Immature natural killer cell (primary cell): ENCODE measurements at places on chromosomes 13 and 19.
A peak's percentile ranks its signal among the peaks of the same experiment; 100 is the strongest.

GRCh38 chr13:55705971-55706370, 1434.7 kb upstream of the PRR20A start:
- no peak overlapping the region for H3K4me3 ChIP-seq
- no peaks in the 10 kb centered on the region for H3K27me3 ChIP-seq
- no peak for DNase-seq
- H3K36me3 ChIP-seq, result no peaks in the 10 kb centered on the region
- H3K4me1 ChIP-seq, result no peaks in the 10 kb centered on the region

- peak; percentile 61 for DNase-seq
- H3K4me3 ChIP-seq, result peak overlapping the region; percentile 86
- H3K36me3 ChIP-seq, result no peaks in the 10 kb centered on the region
- H3K27ac ChIP-seq, result peak overlapping the region; percentile 81
- peaks cover 16% of the 10 kb centered on the region for H3K27me3 ChIP-seq
Observed at GRCh38 chr19:55082020-55082851, 6.6 kb downstream of the EPS8L1 start.

- peak overlapping the region; percentile 52 for H3K4me3 ChIP-seq
- peaks cover 2% of the 10 kb centered on the region for H3K27me3 ChIP-seq
- H3K4me1 ChIP-seq, result peaks cover 1% of the 10 kb centered on the region
- no peak overlapping the region for H3K27ac ChIP-seq
- no peaks in the 10 kb centered on the region for H3K36me3 ChIP-seq
Observed at GRCh38 chr13:98279473-98280175, 102.6 kb upstream of the RNF113B start.

DNA sequence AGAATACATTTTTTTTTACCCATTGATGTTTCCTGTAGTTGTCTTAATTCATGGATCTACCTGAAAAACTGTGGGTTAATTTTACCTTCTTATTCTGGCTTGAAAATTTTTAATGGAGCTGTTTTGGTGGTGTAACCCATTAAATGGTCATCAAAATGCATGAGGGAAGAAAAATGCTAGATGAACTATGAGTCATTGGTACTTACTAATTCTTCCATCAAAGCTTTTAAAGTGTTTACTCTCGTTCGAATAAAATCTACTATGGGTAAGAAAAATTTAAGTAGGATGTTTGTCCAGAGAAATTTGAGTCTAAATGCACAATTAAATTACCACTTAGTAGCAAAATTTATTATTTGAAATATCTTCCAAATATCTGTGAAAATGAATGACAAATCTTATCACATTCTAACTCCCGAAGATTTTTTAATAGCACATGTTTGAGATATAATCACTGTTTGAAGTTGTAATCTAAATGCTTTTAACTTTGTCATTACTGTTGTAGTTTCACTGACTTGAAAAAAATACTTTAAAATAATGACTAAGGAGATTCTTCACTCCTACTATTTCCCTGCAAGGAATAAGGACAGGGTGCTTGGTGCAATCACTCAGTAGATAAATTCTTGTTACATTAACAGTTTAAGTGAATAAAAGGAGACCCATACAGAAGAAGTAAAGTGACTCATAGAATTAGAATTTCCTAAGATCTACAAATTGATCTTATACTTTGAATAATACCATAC, 437.7 kb downstream of the IRS2 start:
- no peak overlapping the region for H3K4me3 ChIP-seq
- no peaks in the 10 kb centered on the region for H3K27me3 ChIP-seq
- no peaks in the 10 kb centered on the region for H3K36me3 ChIP-seq

- no peak for DNase-seq
- no peak overlapping the region for H3K27ac ChIP-seq
- H3K36me3 ChIP-seq, result no peaks in the 10 kb centered on the region
- H3K27me3 ChIP-seq, result no peaks in the 10 kb centered on the region
Observed at GRCh38 chr19:13176345-13176744, 26.1 kb downstream of the IER2 start.

DNA sequence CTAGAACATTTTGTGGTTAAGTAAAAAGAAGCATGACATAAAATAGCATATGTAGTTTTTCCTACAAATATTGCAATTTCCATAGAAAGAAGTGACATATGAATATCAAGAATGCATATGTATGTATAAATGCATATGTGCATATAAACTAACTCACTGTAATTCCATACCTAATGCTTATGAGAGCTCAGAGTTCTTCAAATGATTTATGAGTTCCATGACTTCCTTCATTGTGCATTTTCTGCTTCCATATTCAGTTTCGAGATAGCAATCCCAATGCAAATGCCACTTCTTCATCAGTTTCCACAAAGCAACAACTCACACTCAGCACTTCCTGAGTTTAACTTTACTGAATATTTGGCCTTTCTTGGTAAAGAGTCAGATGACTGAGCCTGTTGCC, 1744.3 kb upstream of the MIR17HG start:
- H3K27ac ChIP-seq, result no peak overlapping the region
- no peaks in the 10 kb centered on the region for H3K36me3 ChIP-seq
- no peak overlapping the region for H3K4me3 ChIP-seq

DNA sequence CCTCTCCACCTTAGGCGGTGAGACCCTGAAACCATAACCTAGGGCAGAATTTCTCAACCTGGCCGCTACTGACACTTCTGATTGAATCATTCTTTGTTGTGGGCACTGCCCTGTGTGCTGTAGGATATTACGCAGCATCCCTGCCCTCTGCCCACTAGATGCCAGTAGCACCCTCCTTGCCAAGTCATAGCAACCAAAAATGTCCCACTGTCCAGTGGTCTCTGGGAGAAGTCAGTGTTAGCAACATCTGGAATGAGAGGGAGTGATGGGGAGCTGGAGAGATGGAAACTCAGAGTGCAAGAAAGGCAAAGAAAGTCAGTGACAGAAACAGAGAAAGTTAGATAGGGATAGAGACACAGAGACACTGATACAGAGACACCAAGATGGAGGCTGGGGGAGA, 13.6 kb downstream of the KLK4 start:
- H3K4me3 ChIP-seq, result no peak overlapping the region
- no peak for DNase-seq
- no peaks in the 10 kb centered on the region for H3K4me1 ChIP-seq
- H3K36me3 ChIP-seq, result no peaks in the 10 kb centered on the region

- no peak for DNase-seq
- H3K4me1 ChIP-seq, result no peaks in the 10 kb centered on the region
- no peaks in the 10 kb centered on the region for H3K36me3 ChIP-seq
- H3K4me3 ChIP-seq, result no peak overlapping the region
- no peaks in the 10 kb centered on the region for H3K27me3 ChIP-seq
Observed at GRCh38 chr13:87172166-87172835, 498.9 kb upstream of the SLITRK5 start.

GRCh38 chr13:42847891-42848663, 66.7 kb downstream of the FAM216B start:
- H3K27me3 ChIP-seq, result peaks cover 2% of the 10 kb centered on the region
- H3K4me3 ChIP-seq, result no peak overlapping the region
- no peaks in the 10 kb centered on the region for H3K36me3 ChIP-seq
- no peaks in the 10 kb centered on the region for H3K4me1 ChIP-seq
- DNase-seq, result no peak

- H3K27ac ChIP-seq, result no peak overlapping the region
- no peaks in the 10 kb centered on the region for H3K27me3 ChIP-seq
- DNase-seq, result no peak
- H3K36me3 ChIP-seq, result no peaks in the 10 kb centered on the region
- H3K4me1 ChIP-seq, result peaks cover 51% of the 10 kb centered on the region
Observed at GRCh38 chr13:27147530-27148170, 24.0 kb downstream of the USP12 start.

DNA sequence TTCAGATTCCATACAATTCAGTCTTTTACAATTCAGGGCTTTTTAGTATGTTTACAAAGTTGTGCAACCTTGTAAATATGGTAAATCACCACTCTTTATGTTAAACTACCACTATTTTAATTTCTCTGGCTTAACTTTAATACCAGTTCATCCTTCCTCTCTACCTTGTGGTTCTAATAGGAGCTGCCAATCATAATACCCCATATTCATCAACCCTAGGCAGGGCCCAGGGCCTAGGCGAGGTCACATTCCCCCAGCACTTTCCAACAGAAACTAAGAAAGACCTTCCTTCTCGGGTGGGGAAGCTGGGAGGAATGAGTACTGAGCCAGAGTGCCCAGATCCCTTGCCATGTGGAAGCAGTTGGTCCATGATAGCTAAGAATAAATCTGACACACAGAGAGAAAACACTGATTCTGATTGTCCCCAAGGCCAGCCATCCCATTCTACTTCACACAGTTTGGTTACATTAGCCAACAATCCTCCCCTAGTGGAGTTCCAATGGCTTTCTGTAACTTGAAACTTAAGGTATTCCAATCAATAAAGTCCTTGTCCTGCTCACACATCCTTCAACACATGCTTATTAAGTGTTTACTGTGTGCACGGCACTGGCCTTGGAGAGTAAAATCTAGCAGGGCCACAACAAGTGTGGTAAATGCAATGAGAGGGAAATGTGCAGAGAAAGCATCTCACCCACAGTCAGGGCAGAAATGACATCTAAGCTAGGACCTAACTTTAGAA, 76.8 kb downstream of the NUFIP1 start:
- no peak overlapping the region for H3K4me3 ChIP-seq
- no peak for DNase-seq
- H3K27ac ChIP-seq, result no peak overlapping the region
- H3K4me1 ChIP-seq, result peaks cover 28% of the 10 kb centered on the region
- H3K27me3 ChIP-seq, result peaks cover 2% of the 10 kb centered on the region

- H3K4me3 ChIP-seq, result peak overlapping the region; percentile 38
- H3K27me3 ChIP-seq, result peaks cover 28% of the 10 kb centered on the region
- H3K27ac ChIP-seq, result no peak overlapping the region
Observed at GRCh38 chr13:27918041-27918917, 1.5 kb upstream of the PDX1 start.

DNA sequence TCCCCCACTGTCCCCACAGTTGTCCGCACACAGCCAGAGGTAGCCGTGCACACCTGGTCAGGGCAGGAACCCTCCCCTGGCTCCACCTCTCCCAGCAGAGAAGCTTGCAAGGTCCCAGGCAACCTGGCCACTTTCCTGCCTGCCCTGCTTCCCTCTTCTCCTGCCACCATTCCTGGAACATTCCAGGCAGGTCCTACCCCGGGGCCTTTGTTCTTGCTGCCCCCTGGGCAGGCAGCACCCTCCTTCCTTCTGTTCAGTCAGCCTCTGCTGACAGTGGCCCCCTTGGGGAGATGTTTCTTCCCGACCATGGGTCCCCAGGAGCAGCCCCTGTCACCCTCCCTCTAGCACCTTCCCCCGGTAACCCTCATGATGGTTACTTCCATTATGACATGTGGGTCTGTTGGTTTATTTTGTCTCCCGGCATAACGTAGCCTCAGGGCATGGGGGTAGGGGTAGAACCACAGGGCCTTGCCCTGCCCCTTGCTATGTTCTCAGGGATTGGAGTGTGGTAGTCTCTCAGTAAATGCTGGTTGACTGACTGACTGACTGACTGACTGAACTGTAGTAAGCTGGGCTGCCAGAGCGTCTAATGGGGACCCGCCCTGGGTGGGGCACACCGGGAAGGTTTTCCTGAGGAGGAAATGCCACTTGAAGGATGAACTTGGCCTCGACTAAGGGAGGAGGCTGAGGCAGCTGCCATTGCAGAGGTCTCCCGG, 10.8 kb downstream of the PAK4 start:
- H3K4me3 ChIP-seq, result no peak overlapping the region
- H3K27me3 ChIP-seq, result no peaks in the 10 kb centered on the region
- H3K4me1 ChIP-seq, result peaks cover 17% of the 10 kb centered on the region
- no peaks in the 10 kb centered on the region for H3K36me3 ChIP-seq

DNA sequence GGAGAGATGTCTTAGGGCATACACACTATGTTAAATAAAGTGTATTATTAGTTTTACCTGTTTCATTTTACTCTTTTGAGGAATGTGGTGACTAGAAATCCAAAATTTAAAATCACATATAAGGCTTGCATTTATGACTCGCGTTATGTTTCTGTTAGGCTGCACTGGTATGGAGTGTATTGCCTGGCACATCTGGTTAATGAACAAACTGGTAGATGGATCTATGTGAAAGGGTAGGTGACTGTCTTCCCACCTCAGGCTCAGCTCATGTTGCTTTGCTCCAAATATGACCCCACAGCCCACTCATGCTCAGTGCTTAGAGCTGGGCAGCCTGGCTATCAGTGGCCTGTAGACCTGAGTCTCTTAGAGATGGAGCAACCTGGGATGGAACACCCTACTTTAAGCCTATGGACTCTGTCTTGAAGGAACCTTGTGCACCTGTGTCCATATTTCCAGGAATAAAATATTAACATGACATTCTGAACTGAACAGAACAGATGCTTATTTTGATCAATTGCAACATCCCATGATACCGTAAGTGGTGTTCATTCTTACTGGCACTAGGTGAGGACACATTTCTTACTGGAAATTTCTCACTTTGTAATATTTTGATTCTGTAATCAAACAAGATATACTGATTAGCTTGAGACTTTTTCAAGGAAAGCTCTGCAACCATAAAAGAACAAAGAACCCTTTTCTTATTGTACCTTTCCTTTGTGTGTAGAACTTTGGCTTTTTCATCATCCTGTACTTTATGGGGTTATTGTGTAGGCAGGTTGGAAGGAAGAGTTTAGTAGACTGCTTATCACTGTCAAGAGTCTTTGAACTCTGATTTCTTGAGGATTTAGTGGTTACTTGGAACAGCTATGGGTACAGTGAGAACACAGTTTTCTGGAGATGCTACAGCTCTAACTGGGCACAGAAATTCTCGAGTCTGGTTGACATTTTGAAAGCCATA, 9.6 kb upstream of the OLFM4 start:
- H3K27ac ChIP-seq, result no peak overlapping the region
- no peak for DNase-seq
- no peak overlapping the region for H3K4me3 ChIP-seq
- no peaks in the 10 kb centered on the region for H3K36me3 ChIP-seq

DNA sequence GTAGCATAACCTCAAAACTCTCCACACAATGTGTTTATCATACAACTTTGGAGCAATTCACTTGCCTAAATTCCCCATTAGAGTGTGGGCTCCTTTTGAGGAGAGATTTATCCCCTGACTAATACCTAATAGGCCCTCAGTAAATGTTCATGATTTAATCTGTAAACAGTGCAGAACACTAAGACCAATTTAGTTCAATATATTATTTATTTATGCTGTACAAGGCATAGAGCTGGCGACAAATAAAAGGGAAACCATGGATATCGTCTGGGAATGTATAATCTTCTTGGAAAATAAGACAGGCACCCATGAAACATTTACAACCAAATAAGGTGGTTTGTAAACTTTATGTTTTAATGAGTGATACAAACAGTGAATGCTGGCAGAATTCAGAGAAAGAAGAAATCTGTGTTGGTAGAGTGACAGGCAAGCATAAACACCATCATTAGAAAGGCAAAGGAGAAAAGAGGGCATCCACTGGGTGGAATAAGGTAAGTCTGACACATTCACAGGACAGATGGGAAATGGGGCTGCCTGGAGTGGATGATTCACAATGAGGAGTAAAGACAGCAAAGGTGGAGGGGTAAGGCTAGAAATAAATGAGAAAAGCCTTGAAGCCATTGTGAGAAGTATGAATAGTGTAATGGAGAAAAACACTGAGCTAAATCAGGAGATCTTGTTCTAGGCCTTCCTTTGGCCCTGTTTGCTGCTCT, 106.1 kb upstream of the MIR17HG start:
- H3K36me3 ChIP-seq, result no peaks in the 10 kb centered on the region
- H3K27me3 ChIP-seq, result peaks cover 6% of the 10 kb centered on the region
- no peaks in the 10 kb centered on the region for H3K4me1 ChIP-seq
- H3K4me3 ChIP-seq, result no peak overlapping the region
- no peak overlapping the region for H3K27ac ChIP-seq
